ENCODE measurements at places on chromosomes 16 and 17.

DNA sequence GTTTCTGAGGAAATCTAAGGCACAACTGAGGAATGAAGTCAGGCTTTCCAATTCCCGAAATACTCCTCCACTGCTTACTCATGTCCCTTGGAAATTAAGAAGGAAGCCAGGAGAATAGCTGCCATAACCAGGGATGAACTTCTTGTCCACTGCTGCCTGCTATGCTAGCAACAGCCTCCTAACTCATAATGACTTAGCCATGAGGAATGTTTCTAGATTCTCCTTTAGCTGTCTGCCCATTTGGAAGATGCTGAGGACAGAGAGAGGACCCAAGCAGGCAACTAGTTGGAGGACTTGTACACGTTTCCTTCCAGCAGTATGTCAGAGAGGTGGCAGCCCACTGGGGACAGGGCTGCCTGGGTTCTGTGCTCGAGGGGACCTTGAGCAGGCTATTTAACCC lies 939 bp upstream of the CCL2 start:
- no peak for DNase-seq

DNA sequence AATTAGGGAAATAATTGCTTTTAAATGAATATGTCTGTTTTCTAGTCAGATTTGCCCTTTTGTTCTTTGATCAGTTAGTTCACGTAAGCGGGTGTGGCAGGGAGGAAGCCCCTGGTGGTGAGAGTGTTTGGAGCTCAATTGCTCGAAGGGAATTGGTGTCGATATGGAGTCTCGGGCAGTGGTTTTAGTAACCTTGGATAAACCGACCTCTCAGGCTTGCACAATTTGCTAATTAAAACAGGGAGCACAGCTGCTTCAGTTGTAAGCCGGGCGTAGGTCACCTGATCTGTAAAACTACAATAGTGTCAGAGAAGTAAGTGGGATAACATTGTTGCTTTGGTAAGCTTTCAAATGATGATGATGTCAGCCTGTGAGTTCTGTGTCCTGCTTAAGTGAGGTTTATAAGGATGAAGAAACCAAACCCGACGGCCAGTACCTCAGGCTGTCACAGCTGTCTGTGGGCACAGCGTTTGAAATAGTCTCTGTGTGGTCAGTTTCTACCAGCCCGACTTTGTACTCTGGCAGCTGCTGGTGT lies 2.9 kb downstream of the ZNF750 start:
- DNase-seq, result no peak

DNA sequence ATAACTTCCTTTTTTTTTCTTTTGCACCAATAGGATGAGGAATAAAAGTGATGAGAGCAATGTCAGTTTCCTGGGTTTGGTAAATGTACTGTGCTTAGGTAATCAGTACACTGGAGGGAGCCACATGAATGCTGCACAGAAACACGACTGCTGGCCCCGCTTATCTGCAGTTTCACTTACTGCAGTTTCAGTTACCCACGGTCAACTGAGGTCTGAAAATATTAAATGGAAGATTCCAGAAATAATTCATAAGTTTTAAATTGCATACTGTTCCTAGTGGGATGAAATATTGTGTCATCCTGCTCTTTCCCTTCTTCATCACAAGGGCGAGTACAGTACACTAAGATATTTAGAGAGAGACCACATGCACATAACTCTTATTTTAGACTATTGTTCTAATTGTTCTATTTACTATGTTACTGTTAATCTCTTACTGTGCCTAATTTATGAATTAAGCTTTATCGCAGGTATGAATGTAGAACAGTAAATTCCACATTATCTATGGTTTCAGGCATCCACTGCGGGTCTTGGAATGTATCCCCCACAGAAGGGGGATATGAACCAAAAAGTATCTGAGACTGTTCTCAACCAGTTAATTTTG lies 6.4 kb upstream of the LGALS3BP start:
- no peak for DNase-seq

DNA sequence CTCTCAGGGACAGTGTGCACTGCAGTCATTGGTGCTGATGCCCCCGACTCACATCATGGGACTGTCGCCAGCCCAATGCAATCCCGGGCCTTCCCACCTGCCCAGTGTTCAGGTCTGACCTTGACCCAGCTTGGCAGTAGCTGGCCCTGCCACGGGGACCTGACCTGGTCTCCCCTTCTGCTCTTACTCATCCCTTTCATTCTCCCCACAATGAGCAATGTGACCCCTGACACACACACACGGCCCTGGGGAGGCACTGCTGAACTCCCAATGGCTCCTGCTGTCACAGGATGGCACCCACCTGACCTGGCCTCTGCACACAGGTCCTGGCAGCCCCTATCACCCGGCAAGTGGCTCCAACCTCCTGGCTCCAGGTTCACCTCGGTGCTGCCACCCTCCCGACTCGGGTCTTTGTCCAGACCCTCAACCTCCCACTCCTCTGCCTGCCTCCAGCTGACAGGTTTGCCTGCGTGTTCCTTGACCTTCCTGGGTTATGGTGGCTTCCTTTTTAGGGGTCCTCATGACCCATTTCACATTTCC lies 6.6 kb downstream of the CD300C start:
- no peak for DNase-seq

DNA sequence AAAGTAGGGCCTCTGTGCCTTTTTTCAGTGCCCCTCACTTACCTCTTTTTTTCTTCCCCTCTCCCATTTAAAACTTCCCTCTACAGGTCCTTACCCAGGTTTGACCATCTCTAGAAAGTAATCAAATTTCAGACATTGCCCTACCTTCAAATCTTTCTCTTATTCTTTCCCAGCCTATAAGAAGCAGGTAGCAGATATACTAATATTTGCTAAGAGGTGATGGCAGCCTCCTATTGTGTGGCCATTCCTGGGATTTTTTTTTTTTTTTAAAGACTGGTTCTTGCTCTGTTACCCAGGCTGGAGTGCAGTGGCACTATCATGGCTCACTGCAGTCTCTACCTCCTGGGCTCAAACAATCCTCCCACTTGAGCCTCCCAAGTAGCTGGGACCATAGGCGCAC lies 111.1 kb upstream of the HAS3 start:
- DNase-seq, result no peak

GRCh38 chr17:46190763-46191162 lies 2.5 kb downstream of the KANSL1 start:
- no peak for DNase-seq

- peak; percentile 51 for DNase-seq
These were observed 6.8 kb downstream of the MYO1C start for GRCh38 chr17:1485423-1486376.

GRCh38 chr17:81493198-81494038 lies 19.2 kb downstream of the ACTG1 start:
- no peak for DNase-seq
